H9 (cell line): ENCODE measurements at places on chromosomes 5 and 9. TPM values are rescaled to one million over a fixed set of nuclear protein-coding genes. Genes with fewer than 3 reads are reported as not detected.

GRCh38 chr9:92455217-92455616 lies 27.1 kb downstream of the ASPN start:
- peak; percentile 40 for DNase-seq

FIBCD1 gene
- 6.2 and 7.1 TPM in 2 replicates for total RNA-seq

GRCh38 chr5:106121972-106122605 lies 1548.6 kb downstream of the EFNA5 start:
- DNase-seq = peak; percentile 71

GRCh38 chr5:35651002-35651756 lies 33.5 kb downstream of the SPEF2 start:
- DNase-seq = peak; percentile 64

PDE6A gene
- not detected in 2 replicates for total RNA-seq

PCDHGA8 gene
- total RNA-seq = 0.90 and 1.0 TPM in 2 replicates
